ENCODE measurements at places on chromosomes 7 and 10.

- DNase-seq, result no peak
Measured at GRCh38 chr7:38179776-38180226, 1.8 kb downstream of the STARD3NL start.

DNA sequence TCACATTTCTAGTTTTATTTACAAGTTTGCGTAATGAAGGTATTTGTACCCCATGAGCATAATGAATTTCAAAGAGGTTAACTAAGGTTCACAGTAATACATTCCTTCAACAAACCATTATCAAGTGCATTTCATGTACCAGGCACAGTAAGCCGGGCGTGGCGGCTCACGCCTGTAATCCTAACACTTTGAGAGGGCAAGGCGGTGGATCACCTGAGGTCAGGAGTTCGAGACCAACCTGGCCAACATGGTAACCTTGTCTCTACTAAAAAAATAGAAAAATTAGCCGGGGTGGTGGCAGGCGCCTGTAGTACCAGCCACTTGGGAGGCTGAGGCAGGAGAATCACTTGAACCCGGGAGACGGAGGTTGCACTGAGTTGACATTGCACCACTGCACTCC is 4.3 kb upstream of the EIF3A start:
- no peak for DNase-seq

- no peak for DNase-seq
Measured at GRCh38 chr7:115719963-115720362, 310.6 kb downstream of the TFEC start.

- no peak for DNase-seq
Measured at GRCh38 chr7:70808876-70809275, 323.1 kb upstream of the GALNT17 start.

- DNase-seq, result peak; percentile 71
Measured at GRCh38 chr7:155815332-155816191, 3.3 kb upstream of the SHH start.
